Sigmoid colon (tissue), 7 donors: ENCODE measurements at places on chromosomes 12 and 14. TPM values are rescaled to one million over a fixed set of nuclear protein-coding genes. Genes with fewer than 3 reads are reported as not detected.

DNA sequence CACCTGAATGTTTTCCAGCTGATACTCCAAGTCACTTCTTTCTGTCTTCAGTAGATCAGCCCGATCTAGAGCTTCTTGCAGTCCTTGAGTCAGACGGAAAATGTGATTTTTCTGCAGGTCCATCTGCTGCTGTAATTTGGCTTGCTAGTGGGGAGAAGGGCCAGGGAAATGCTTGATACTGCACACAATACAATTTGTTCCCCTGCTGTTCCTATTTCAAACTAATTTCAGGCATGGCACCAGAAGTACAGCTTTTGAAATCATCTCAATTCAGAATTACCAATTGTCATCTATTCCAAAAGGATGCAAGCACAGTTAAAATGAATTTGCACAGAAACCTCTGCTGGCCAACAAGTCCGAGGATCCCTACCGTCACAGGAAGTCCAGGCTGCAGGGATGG lies 53.4 kb downstream of the PRKAB1 start:
- no peaks in the 10 kb centered on the region for H3K36me3 ChIP-seq
- no peak overlapping the region for H3K4me3 ChIP-seq
- no peak for DNase-seq
- H3K27ac ChIP-seq = no peak overlapping the region
- peaks cover 7% of the 10 kb centered on the region for H3K4me1 ChIP-seq

GRCh38 chr12:103969391-103969790 lies 3.7 kb downstream of the TDG start:
- H3K36me3 ChIP-seq = no peaks in the 10 kb centered on the region
- no peak for DNase-seq
- H3K27me3 ChIP-seq = no peaks in the 10 kb centered on the region
- H3K4me3 ChIP-seq = no peak overlapping the region
- no peak overlapping the region for H3K27ac ChIP-seq

GRCh38 chr14:22928237-22929103 lies 706 bp downstream of the PRMT5 start:
- H3K36me3 ChIP-seq = peaks cover 25% of the 10 kb centered on the region
- peak overlapping the region; percentile 97 for H3K27ac ChIP-seq
- H3K27me3 ChIP-seq = no peaks in the 10 kb centered on the region
- DNase-seq = no peak
- H3K4me3 ChIP-seq = peak overlapping the region; percentile 76
- H3K4me1 ChIP-seq = peaks cover 20% of the 10 kb centered on the region

DNA sequence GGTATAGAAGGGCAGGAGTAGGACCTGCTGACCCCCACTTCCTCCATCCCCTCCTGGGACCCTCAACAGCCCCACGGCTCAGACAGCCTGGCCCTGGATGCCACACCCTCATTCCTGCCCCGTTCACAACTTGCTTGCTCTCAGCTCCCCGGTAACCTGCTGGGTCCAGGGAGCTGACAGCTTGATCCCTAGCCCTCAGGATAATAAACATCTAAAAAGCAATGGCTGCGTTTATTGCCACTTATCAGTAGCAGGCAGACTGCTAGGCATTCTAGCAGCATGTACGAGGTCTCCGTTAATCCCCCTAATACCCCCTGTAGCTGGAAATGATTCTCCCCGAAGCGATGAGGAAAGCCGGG lies 24.3 kb upstream of the RPLP0 start:
- H3K27ac ChIP-seq = peak overlapping the region; percentile 59
- no peak overlapping the region for H3K4me3 ChIP-seq
- H3K36me3 ChIP-seq = peaks cover 49% of the 10 kb centered on the region
- no peaks in the 10 kb centered on the region for H3K27me3 ChIP-seq
- no peak for DNase-seq

- no peak for DNase-seq
- H3K4me3 ChIP-seq = no peak overlapping the region
- no peaks in the 10 kb centered on the region for H3K27me3 ChIP-seq
- H3K36me3 ChIP-seq = no peaks in the 10 kb centered on the region
Observed at GRCh38 chr12:76470028-76470939, 89.3 kb downstream of the OSBPL8 start.

DNA sequence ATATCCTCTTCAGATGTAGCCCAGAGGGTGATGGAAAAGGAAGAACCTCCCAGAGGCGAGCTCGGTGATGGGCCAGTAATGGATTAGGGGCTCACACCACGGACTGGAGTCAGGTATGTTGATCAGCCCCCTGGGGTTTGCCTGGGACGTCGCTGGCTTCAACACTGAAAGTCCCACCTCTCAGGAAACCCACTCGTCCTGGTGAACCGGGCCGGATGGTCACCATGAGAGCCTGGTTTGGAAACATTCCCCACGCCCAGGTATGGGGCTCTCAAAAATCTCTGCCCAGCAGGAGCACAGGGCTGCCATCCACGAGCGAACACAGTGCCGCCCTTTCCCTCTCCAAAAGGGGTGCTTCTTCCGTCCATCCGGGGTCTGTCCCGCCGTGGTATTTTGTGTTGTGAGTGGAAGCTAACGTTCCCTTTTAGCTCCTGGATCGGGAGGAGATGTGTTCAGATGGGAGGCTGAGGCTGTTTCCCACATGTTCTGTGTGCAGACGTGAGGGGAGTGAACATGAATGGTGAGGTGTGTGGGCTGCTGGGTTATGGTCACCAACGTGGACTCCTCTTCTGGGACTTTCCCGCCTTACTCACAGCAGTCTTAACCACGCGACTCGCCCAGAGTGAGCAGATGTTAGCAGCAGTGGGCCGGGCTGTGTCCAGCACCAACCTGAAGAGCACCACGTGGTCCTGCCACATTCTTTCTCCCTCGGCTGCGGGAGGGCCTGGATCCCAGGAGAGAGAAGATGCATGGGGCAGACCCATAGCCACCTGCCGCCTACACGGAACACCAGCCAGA lies 139.2 kb downstream of the KIF26A start:
- no peak for DNase-seq
- no peaks in the 10 kb centered on the region for H3K36me3 ChIP-seq
- H3K4me1 ChIP-seq = no peaks in the 10 kb centered on the region
- no peak overlapping the region for H3K27ac ChIP-seq
- H3K27me3 ChIP-seq = no peaks in the 10 kb centered on the region

DNA sequence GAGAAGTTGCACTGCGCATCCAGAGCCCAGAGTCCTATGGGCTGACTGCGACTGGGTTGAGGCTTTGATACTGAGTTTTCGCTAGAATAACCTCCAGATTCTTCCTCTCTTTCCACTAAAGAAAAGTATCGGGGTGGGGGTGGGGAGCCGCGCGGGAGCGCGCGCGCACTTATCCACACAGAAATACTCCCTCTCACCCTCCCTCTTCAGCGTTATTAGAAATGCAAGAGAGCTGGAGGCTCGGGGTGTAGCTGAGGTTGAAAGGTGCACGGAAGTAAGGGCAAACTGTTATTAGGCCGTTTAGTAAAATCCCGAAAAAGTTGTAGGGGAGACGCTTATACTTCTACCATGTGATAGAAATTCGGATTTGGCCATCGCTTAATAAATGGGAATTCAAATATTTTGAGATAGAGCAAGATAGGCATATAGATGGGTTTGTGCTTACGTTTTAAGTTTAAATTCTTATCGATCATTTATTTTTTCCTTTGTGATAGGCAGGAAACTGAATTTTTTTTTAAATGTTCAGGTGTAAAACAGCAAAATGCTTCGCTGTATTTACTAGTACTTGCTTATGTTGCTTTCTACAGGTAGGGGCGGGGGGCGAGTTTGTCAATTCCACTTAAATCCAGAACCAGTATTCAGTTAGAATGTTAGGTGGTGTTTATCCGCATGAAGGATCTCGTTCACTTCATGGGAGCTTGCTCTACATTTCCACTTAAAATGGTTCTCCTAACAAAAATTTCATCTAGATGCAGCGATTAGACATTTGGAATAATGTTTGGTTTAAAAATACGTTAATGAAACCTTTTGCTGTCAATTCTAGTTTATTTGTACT lies 1.1 kb downstream of the ARHGAP5 start:
- H3K4me1 ChIP-seq = no peaks in the 10 kb centered on the region
- H3K27me3 ChIP-seq = no peaks in the 10 kb centered on the region
- H3K27ac ChIP-seq = peak overlapping the region; percentile 98
- DNase-seq = peak; percentile 69
- H3K36me3 ChIP-seq = no peaks in the 10 kb centered on the region
- peak overlapping the region; percentile 96 for H3K4me3 ChIP-seq

- H3K36me3 ChIP-seq = no peaks in the 10 kb centered on the region
- no peak overlapping the region for H3K27ac ChIP-seq
- no peaks in the 10 kb centered on the region for H3K27me3 ChIP-seq
- no peak overlapping the region for H3K4me3 ChIP-seq
- H3K4me1 ChIP-seq = no peaks in the 10 kb centered on the region
- DNase-seq = no peak
Observed at GRCh38 chr12:98229540-98229924, 285.9 kb upstream of the TMPO start.

RIPK3 gene
- total RNA-seq = 12.5 TPM

EEF1AKMT3 gene
- total RNA-seq = 10.0 TPM
